ENCODE measurements at places on chromosomes 6 and 20.

- DNase-seq: no peak
Measured at GRCh38 chr6:29870104-29870503, 42.5 kb downstream of the HLA-G start.

DNA sequence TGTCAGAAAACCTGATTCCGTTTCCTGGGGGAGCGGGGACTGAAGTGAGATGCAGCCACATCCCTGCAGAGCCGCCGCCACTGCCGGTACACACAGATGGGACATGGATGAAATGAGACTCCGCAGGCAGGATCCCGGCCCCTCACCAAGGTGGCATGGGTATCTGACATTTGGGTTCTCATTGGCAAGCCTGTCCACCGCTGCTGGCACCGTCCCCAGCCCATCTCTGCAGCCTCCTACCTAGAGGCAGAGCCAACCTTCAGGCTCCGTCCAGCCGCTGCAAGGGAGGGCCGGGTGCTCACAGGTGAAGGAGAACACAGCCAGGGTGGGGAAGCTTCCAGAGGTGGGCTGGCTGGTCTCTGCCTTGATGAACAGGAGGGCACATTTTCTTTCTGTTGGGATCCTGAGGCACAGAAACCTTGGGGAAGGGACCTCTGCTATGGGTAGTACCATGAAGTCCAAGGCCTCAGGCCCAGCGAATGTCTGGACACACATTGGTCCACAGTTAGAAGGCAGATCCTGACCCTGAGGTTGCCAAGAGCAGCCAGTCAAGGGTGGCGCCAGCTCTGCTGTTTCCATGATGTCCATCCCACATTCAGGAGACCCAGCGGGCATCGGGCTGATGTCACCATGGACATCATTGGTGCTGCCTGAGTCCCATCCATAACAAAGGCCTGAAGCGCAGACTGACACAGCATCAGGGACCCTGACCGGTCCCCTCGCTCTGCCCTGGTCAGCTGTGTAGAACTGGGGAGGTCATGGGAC is 177.4 kb downstream of the TAF4 start:
- peak; percentile 34 for DNase-seq

DNA sequence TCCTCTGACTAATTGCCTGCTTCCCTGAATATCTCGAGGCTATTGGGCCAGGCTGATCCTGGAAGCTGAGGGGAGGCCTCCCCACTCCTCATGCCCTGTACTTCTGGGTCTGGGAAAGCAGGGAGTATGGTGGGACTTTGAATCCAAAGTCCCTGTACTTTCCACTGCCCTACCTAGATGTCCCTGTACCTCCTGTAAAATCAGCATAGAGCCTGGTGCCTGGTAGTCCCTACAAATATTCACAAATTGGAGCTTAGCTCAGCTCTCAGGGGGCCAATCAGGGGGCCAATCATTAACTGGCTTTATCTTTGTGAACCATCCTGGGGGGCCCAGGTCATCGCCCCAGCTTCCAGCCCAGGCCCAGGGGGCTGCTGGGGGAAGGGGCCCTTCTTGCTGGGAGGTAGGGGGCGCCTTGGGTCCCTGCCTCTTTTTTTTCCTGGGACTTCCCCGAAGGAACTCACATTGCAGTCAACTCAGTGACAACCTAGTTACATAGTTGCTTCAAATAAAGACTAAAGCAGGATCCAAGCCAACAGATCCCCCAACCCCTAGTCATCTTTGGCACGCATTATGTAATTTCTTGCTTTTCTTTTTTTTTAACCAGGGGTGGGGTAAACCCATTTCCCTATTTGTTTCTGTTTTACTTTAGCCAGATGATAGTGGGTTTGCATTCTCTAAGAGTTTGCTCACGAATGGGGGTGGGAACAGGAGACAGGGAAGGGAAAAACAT is 6.9 kb upstream of the VEGFA start:
- DNase-seq: no peak

- no peak for DNase-seq
Measured at GRCh38 chr6:12034349-12034748, 22.2 kb downstream of the HIVEP1 start.

DNA sequence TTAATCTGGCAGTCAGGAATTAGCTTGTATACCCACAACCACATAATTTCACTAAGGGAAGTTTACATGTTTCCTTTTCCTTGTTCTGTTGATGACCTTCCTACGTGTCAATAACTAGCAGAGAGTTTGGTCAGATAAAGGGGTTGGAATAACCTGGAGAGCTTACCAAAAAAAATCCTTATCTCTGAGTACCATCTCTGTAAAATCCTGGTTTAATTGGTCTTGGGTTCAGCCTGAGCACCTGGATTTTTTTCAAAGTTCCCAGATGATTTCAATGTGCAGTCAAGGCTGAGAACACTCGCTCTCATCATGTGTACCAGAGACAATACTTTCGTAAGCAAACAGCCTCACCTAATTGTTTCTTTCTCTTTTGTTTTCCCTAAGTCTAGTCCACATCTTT is 483.8 kb upstream of the FLRT3 start:
- no peak for DNase-seq

- DNase-seq: peak; percentile 46
Measured at GRCh38 chr20:51573576-51574243, 31.2 kb upstream of the NFATC2 start.

- no peak for DNase-seq
Measured at GRCh38 chr6:90229331-90230010, 67.2 kb downstream of the BACH2 start.

- DNase-seq: no peak
Measured at GRCh38 chr6:157927011-157927410, 54.7 kb upstream of the SYNJ2 start.

DNA sequence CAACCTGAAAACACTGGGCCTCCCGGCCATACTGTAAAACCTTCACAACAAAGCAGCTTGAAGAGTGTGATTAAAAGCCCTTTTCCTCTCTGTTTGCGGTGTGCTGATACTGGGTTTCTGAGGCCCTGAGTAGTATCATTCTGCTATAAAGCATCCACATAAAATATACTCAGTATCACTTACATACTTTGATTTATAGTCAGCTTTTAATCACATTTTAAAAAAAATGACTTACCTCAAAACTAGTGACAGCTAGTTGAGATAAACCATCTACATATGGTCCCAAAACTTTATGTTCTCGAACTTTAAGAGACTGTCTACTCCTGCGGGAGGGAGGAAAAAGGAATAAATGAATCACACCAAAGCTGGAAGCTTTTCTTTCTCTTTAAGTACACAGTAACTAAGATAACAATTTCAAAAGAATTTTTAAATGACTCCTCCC is 135.7 kb downstream of the KIF13A start:
- DNase-seq: no peak

GRCh38 chr20:21511850-21512633 is 1.8 kb downstream of the NKX2-2 start:
- no peak for DNase-seq

GRCh38 chr20:40359131-40359912 is 329.7 kb downstream of the MAFB start:
- no peak for DNase-seq

DNA sequence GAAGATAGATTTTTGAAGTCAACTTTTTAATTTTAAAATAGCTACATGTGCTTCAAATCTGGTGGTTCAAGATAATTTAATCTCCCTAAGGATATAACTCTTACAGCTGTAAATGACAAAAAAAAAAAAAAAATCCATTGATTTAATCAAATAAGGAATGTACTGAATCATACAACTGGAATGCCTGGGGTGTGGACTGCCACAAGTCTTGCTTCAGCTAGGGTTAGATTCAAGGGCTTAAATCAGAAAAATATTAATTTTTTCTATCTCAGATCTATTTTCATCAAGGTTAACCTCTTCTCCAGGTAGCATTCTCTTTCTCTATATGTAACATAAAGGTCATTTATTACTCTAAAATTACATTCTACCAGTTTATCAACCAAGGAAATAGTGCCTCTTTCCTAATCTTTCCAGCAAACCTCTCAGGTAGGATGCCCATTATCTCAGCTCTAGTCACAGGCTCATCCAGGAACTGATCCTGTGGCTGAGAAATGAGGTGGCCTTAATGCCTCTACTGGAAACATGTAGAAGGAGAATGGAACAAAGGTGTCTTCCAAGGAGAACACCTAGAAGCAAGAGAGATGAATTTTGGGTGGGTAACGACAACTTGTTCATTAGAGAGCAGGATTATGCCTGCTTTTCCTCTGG is 466.9 kb downstream of the CBLN4 start:
- no peak for DNase-seq

- DNase-seq: no peak
Measured at GRCh38 chr6:84866715-84867114, 102.3 kb upstream of the TBX18 start.

- DNase-seq: no peak
Measured at GRCh38 chr6:11622156-11622555, 84.6 kb downstream of the TMEM170B start.

- DNase-seq: no peak
Measured at GRCh38 chr6:39617520-39617919, 107.7 kb downstream of the KIF6 start.

GRCh38 chr20:36827541-36828279 is 48.2 kb upstream of the TLDC2 start:
- peak; percentile 80 for DNase-seq

GRCh38 chr20:47557218-47557617 is 55.5 kb downstream of the NCOA3 start:
- no peak for DNase-seq

- DNase-seq: no peak
Measured at GRCh38 chr20:43953919-43954592, 39.4 kb downstream of the TOX2 start.

GRCh38 chr6:82249381-82250253 is 2.1 kb upstream of the IBTK start:
- DNase-seq: no peak

DNA sequence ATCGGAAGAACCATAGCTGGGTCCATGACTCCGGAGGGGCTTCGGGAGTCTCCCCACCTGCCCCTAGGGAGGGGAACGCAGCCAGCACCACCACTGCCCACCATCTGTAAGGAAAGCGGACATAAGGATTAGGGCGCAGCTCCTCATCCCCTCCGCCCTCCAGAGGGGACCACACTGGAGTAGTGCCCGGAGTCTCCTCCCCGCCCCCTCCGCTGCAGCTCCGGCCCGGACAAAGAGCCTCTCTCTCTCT is 628 bp downstream of the SLC35B2 start:
- no peak for DNase-seq

GRCh38 chr6:89385156-89385667 is 26.9 kb downstream of the RRAGD start:
- no peak for DNase-seq

GRCh38 chr20:24317224-24317623 is 152.2 kb upstream of the SYNDIG1 start:
- no peak for DNase-seq

GRCh38 chr6:149940672-149940982 is 1.2 kb upstream of the ULBP2 start:
- no peak for DNase-seq

- peak; percentile 12 for DNase-seq
Measured at GRCh38 chr20:36320898-36321695, 15.0 kb downstream of the DLGAP4 start.

DNA sequence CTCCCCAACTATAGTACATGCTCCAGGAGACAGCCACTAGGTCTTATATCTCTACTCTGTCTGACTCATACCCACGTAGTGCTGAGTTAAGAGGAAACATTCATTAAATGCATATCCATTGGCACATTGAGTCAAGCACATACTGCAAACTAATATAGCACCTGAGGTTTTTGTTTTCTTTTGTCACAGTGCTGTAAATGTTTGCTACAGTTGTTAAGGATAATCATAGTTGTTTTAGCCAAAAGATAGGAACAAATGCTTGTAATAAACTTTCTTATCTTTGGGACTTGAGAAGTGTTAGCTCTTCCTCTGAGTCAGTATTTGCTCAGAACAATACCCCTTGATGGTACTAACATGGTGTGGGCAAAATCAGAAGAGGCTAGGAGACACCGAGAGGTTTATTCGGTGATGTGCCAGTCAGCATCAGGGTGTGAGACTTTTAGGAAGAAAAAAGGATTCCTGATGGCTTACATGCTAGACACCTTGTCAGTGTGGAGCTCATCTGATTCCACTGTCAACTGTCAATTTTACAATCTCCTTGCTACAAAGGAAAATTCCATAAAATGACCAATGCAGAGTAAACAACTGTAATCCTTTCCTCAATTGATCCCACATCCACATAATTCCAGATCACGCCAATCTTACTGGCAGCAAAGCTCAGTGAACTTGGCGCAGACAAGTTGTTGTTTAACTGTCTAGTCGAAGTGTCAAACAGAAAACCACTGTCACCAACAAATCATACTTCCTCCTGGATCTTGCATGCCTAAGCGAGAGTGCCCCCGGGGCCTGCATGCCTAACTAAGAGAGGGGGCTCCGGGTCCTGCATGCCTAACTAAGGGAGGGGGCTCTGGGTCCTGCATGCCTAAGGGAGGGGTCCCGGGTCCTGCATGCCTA is 36.1 kb downstream of the ELOVL2 start:
- DNase-seq: no peak

GRCh38 chr6:10082385-10082784 is 332.5 kb downstream of the TFAP2A start:
- no peak for DNase-seq

DNA sequence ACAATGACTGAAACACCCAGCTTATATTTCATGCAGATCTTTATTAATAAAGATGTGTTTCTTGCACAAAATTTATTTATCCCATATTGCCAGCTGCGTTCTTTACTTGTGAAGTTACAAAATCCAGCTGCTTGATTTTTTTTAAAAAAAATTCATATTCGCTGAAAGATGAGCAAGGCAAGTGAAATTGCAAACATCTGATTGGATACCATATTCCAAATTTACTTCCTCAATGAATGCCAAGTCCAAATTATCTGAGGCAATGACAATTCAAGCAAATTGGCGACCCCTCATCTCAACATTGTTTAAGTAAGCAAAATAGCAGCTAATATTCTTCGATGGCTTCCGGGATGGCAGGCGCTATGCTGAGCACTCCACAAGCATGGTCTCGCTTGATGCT is 37.7 kb downstream of the ZFP64 start:
- no peak for DNase-seq

DNA sequence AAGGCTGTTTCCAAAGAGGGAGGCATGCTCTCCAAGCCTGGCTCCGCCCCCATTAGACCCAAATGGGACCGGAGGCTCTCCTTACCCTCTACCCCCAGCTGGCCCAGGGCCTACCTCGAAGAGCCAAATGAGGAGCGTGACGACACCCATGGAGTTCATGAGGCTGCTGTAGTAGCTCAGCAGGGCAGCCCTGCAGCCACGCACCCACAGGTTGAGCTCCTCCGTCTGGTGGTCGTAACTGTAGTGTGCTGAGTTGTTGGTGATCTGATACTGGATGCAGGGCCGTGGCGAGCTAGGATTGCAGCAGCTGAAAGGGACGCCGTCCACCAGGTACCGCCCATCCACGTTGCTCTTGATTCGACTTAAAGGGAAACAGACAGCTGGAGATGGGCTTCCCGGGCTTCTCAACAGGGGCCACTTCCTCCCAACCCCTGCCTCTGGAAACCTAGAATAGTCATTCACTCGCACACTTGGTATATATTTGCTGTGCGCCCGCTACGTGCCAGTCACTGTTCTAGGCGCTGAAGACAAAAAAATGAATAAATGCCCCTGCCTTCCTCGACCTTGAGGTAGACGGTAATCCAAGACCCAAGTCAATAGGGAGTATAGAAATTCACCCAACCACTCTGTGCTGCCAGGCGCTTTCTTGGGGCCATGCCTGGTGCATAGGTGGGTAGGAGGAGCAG is 18.0 kb downstream of the PRPH2 start:
- peak; percentile 58 for DNase-seq

GRCh38 chr6:68876792-68877493 is 241.9 kb downstream of the ADGRB3 start:
- no peak for DNase-seq
